ENCODE measurements at places on chromosomes 5 and 9. TPM values are rescaled to one million over a fixed set of nuclear protein-coding genes. Genes with fewer than 3 reads are reported as not detected.
A peak's percentile ranks its signal among the peaks of the same experiment; 100 is the strongest.

Gene ANKRD31
- not detected for polyA plus RNA-seq

Gene ARSB
- polyA plus RNA-seq = 6.2 TPM

Gene VCAN
- 5.4 TPM for polyA plus RNA-seq

Gene NUTM2G
- not detected for polyA plus RNA-seq

Gene FREM1
- not detected for polyA plus RNA-seq

DNA sequence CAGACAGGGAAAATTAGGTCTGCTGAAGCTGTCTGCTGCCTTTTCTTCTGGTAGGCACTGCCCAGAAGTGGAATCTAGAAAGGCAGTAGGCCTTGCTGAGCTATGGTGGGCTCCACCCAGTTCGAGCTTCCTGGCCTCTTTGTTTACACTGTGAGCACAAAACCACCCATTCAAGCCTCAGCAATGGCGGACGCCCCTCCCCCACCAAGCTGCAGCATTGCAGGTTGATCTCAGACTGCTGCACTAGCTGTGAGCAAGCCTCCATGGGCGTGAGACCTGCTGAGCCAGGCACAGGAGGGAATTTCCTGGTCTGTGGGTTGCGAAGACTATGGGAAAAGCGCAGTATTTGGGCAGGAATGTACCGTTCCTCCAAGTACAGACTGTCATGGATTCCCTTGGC lies 18.5 kb downstream of the AGTPBP1 start:
- DNase-seq = peak; percentile 53

DNA sequence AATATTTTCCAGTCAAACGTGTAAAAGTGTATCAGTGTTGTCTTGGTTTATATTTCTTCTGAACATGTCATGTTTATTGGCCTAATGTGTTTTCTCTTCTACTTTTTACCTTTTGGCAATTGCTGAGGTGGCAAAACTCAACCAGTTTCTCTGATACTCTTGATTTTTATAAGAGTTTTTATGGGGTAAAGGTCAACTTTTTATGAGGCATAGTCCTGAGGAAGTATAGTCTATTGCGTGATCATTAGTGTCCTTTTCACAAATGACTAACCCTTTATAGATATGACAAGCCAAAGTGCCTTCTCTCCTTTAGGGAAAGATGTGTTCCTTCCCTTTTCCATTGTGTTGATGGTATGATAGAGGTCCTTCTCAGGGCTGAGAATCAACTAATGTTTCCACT lies 32.9 kb downstream of the OCLN start:
- DNase-seq = no peak
